ENCODE measurements at places on chromosomes 16 and 17.

DNA sequence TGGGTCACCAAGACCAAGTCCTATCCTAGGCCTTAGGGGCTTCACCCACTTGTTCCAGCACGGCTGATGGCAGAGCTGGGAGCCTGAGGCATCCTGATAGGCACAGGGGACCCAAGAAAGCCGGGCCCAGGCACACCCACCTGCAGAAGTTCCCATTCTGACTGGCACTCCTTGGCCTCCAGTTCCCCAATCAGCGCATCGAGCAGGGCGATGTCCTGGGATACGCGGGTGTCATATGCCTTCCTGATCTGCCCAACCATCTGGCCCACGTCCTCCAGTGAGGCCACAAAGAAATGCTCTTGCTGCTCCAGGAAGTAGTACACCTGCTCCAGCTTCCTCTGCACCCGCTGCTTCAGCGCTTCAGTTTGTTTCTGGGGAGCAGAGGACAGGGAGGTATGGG, 9.6 kb downstream of the MEFV start:
- peaks cover 3% of the 10 kb centered on the region for H3K27me3 ChIP-seq
- no peak for DNase-seq
- no peak overlapping the region for H3K27ac ChIP-seq

DNA sequence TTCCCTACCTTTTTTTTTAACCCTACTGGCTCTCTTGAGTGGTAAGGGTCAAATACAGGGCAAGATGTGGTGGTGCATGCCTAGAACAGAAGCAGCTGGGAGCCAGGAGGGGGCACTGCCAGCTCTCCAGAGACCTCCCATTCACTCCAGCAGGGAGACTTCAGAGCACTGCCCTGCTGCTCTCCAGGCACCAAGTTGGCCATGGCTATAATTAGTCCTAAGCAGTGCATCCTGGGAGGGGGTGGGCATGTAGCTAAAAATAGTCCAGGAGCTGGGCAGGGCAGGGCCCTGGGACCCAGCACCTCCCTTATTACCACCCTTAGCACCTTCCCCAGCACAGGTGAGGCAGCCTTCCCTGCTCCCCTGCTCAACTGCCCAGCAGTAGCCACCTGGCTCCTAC, 3.5 kb downstream of the CORO6 start:
- H3K4me3 ChIP-seq: no peak overlapping the region
- H3K27me3 ChIP-seq: peaks cover 8% of the 10 kb centered on the region
- DNase-seq: no peak
- no peak overlapping the region for H3K27ac ChIP-seq
- peaks cover 39% of the 10 kb centered on the region for H3K4me1 ChIP-seq

DNA sequence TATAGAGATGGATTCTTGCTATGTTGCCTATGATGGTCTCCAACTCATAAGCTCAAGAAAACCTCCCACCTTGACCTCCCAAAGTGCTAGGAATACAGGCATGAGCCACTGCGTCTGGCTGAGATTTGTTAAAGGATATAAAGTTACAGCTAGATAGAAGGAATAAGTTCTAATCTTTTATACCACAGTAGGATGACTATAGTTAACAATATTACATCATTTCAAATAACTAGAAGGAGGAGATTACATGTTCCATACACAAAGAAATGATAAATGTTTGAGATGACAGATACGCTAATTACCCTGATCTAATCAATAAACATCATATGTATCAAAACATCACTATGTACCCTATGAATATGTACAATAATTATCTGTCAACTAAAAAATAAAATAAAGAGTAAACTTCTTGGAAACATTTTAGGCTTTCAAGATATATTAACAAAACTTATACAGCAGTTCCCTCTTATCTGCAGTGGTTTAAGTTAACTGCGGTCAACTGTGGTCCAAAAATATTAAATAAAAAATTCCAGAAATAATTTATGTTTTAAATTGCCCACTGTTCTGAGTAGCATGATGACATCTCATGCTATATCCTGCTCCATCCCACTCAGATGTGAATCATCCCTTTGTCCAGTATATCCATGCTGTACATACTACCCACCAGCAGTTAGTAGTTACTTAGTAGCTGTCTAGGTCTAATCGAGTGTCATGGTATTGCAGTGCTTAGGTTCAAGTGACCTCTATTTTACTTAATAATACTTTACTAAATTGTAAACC, 129.2 kb upstream of the NACA2 start:
- DNase-seq: no peak
- no peak overlapping the region for H3K4me3 ChIP-seq
- no peaks in the 10 kb centered on the region for H3K4me1 ChIP-seq
- peaks cover 32% of the 10 kb centered on the region for H3K36me3 ChIP-seq
- no peaks in the 10 kb centered on the region for H3K27me3 ChIP-seq

- no peak for DNase-seq
- no peaks in the 10 kb centered on the region for H3K27me3 ChIP-seq
- H3K4me1 ChIP-seq: peaks cover 66% of the 10 kb centered on the region
Observed at GRCh38 chr16:31876951-31877828, 3.6 kb downstream of the ZNF267 start.

DNA sequence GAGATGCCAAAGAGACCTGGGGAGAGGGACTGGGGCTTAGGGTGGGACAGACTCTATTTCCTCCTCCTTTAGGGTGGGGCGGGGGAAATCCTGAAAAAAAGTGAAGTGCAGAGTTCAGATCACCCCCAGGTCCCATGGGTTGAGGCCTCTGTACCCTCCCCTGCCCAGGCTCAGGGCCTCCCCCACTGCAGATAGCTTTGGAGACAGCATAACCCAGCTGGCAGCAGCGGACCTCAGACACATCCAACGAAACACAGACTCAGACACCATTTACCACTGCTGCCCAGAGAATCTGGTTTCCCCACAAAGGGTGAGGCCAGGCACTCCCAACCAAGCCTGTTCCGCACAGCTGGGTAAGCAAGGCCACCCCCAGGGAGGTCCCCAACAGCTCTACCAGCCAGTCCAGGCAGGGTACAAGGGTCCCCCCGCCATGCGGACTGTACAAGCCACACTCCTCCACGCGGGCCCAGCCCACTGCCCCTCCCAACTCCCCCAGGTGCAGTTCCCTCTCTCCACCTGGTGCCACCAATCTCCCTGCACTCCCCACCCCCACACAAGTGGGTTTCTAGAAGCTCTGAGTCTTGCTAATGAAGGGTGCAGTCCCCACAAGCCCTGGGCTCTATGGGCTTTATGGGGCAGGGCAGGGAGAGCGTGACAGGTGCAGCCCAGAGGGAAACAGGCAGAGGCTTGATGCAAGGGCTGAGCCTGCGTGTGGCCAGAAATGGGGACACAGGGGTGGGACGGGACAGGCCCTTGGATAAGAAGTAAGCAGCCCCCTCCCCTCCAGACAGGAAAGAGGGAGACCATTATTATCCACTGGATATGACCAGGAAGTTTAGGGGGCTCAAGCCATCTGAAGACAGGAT, 8.9 kb downstream of the RHBDF2 start:
- H3K36me3 ChIP-seq: peaks cover 7% of the 10 kb centered on the region
- peak; percentile 65 for DNase-seq
- no peaks in the 10 kb centered on the region for H3K27me3 ChIP-seq
- peak overlapping the region; percentile 86 for H3K4me3 ChIP-seq

DNA sequence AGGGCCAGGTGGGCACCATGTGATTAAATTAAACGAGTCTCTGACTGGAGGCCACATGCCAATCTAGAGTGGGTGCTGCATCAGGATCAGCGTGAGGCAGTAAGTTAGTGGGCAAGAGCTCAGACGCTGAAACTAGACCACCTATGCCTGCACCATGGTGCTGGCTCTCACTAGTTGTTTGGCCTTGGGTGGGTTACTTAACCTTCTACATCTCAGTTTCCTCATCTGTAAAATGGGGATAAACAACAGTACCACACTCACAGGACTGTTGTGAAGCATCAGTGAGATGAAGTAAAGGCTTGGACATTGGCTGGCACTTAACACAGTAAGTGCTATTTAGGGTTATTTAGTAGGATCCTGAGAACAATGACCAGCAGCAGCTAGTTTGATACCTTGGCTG, 5.9 kb downstream of the NDUFAB1 start:
- H3K27ac ChIP-seq: no peak overlapping the region
- H3K27me3 ChIP-seq: no peaks in the 10 kb centered on the region
- no peak overlapping the region for H3K4me3 ChIP-seq
- peaks cover 27% of the 10 kb centered on the region for H3K36me3 ChIP-seq
- peaks cover 15% of the 10 kb centered on the region for H3K4me1 ChIP-seq

- no peak within 1 kb of the TSS for H3K4me3 ChIP-seq
- H3K27ac ChIP-seq: no peak within 1 kb of the TSS
- H3K4me1 ChIP-seq: no peaks in the 10 kb centered on the region
- no peak for DNase-seq
- H3K27me3 ChIP-seq: peaks cover 4% of the 10 kb centered on the region
Observed at GRCh38 chr16:55832773-55833691, at the start of gene CES1. CES1 (minus strand) TSS chr16:55833096; CDS start chr16:55833055, 41 bp downstream.

Measured in activated naive CD8-positive, alpha-beta T cell treated with anti-CD3 and anti-CD28 coated beads, Interleukin-2, amount 10 ng/mL, durations not matched to agents 7 days and 5 days (primary cell).